Chondrocyte (in vitro differentiated cells): ENCODE measurements at places on chromosomes 6 and 20. TPM values are rescaled to one million over a fixed set of nuclear protein-coding genes. Genes with fewer than 3 reads are reported as not detected.

The TAF11 gene
- 30.5 to 42.1 TPM (median 31.7 TPM) in 3 replicates for total RNA-seq

DNA sequence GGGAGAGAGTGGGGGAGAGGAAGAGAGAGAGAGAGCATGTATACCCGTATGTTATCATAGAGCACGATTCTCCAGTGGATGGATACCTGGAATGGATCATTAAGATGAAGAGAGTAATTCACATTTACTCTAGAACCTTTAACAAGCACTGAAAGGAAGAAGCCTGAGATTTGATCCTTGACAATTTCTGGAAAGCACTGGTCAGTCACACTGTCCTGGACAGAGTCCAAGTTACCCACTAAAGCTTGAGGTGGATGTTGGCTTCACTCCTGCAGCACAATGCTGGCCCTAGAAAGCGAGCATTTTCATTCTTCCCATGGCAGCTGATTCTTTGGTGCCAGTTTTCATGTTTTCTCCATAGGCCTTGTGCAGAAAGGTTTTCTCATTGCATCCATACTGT is 25.6 kb downstream of the NFYA start:
- H3K36me3 ChIP-seq: peaks cover 45% of the 10 kb centered on the region
- H3K4me3 ChIP-seq: no peak overlapping the region
- no peaks in the 10 kb centered on the region for H3K27me3 ChIP-seq

The PPT2 gene
- total RNA-seq: 35.6 to 37.9 TPM (median 35.8 TPM) in 3 replicates

The ULBP3 gene
- total RNA-seq: 5.0 to 6.1 TPM (median 5.1 TPM) in 3 replicates

The STAU1 gene
- 76.8 to 77.6 TPM (median 77.2 TPM) in 3 replicates for total RNA-seq

DNA sequence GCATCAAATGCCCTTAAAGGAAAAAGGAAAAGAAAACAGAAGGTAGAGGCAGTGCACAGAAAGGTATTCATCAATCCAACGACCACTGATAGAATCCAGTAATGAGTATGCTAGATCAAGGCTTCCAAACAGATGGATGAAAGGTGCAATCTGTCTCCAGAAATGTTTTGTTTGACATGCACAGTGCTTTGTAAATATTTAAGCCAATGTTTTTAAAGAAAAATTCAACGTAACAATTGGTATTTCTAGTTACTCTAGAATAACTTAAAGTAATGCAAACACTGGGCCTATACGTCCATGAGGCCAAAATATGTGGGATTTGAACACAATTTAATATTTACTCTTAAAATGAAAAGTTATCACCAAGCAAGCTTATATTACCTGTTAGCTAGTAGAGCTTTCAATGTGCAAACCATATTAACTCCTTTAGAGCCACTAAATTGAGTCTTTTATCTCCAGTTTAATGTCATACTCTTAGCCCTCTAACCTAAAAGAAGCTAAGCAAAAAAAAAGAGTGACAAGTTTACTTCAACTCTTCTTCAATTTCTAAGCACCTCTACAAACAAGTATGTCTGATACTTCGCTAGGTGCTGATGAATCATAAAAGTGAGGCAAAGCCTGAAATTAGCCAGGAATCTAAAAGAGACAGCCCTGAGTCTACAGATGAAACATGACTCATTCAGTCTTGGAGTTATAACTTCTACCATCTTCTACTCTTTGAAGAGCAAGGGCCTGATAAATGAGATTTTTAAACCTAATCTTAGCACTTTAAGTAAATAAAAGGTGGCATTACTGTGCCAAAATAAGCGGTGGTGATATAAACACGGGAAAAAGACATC is 169.8 kb downstream of the PTPRK start:
- no peak for DNase-seq
- no peaks in the 10 kb centered on the region for H3K27me3 ChIP-seq
- H3K4me1 ChIP-seq: peaks cover 22% of the 10 kb centered on the region

- no peaks in the 10 kb centered on the region for H3K36me3 ChIP-seq
- no peaks in the 10 kb centered on the region for H3K27me3 ChIP-seq
- peak; percentile 100 for DNase-seq
- peak overlapping the region; percentile 97 for H3K27ac ChIP-seq
These were observed 12.7 kb downstream of the ZCCHC3 start for GRCh38 chr20:309841-310644.

GRCh38 chr6:17278289-17279063 is 2.7 kb upstream of the RBM24 start:
- H3K27ac ChIP-seq: peak overlapping the region; percentile 28
- H3K27me3 ChIP-seq: no peaks in the 10 kb centered on the region
- H3K36me3 ChIP-seq: no peaks in the 10 kb centered on the region
- peaks cover 38% of the 10 kb centered on the region for H3K4me1 ChIP-seq

DNA sequence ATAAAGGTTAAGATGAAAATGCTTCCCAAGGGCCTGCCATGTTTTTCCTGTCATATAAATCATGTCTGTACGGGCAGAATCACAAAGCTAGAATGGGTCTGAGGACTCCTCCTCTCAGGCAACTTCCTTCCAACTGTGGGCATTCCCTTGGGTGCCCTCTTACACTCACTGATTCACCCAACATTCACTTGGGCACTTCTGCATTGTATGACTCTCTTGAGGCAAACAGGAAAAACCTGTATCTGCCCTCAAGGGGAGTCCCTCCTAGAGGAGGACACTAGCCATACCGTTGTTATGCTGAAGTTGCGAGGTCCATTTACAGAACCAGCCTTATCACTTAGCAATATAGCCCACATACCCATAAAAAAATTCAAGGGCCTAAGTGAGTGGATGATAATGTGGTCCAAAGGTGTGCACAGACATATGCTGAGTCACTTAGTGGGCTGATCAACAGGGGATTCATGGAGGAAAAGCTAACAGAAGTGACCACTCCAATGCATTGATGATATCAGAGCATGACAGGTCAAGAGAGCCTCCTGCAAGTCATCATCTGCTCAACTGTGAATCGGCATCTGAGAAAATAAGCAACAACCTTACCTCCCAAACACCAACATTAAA is 131.1 kb downstream of the ATXN1 start:
- peaks cover 35% of the 10 kb centered on the region for H3K4me1 ChIP-seq
- DNase-seq: no peak
- no peaks in the 10 kb centered on the region for H3K27me3 ChIP-seq
- no peak overlapping the region for H3K4me3 ChIP-seq
- H3K36me3 ChIP-seq: peaks cover 6% of the 10 kb centered on the region

DNA sequence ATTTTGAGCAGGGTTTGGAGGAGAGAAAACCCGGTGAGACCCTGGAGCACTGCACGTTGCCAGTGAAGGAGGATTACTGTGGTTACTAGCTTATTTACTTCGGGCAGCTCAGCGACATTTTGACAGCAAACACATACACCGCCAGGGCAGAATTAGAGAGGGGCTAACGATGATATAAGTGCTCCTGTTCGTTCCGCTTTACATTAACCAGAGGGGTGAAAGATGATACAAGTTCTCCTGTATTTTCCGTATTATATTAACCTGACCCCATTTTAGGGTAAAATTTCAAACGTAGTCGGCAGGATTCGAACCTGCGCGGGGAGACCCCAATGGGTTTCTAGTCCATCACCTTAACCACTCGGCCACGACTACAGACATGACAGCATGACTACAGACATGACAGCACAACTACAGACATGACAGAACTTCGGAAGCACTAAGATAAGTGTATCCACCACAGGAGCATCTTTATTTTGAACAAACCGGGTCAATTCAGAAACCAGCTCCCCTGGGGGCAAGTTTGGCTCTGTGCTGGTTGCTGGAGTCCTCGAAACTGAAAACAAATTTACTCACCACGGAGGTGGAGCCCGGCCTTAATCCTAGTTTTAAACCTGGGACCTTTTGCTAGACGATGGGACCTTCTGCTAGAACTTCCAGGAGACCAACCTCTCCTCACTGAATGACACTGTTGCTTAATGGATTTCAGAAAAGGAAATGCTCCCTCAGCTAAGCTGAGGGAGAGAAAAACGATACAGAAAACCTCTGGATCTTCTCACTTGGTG is 80.4 kb upstream of the ZNF184 start:
- peaks cover 40% of the 10 kb centered on the region for H3K27me3 ChIP-seq
- H3K4me3 ChIP-seq: peak overlapping the region; percentile 56
- H3K36me3 ChIP-seq: peaks cover 1% of the 10 kb centered on the region
- no peak overlapping the region for H3K27ac ChIP-seq
- H3K4me1 ChIP-seq: peaks cover 13% of the 10 kb centered on the region
- DNase-seq: no peak

GRCh38 chr20:17957505-17958363 is 10.9 kb downstream of the SNX5 start:
- peak overlapping the region; percentile 92 for H3K27ac ChIP-seq
- H3K4me1 ChIP-seq: peaks cover 85% of the 10 kb centered on the region
- H3K36me3 ChIP-seq: peaks cover 21% of the 10 kb centered on the region
- H3K27me3 ChIP-seq: no peaks in the 10 kb centered on the region

GRCh38 chr6:136284909-136285308 is 4.7 kb downstream of the BCLAF1 start:
- H3K27me3 ChIP-seq: no peaks in the 10 kb centered on the region
- H3K4me1 ChIP-seq: peaks cover 70% of the 10 kb centered on the region
- DNase-seq: no peak
- H3K4me3 ChIP-seq: no peak overlapping the region

The MYT1 gene
- total RNA-seq: not detected in 3 replicates

The FRK gene
- total RNA-seq: 0.60 to 1.1 TPM (median 1.1 TPM) in 3 replicates

The BHLHE23 gene
- not detected in 3 replicates for total RNA-seq

DNA sequence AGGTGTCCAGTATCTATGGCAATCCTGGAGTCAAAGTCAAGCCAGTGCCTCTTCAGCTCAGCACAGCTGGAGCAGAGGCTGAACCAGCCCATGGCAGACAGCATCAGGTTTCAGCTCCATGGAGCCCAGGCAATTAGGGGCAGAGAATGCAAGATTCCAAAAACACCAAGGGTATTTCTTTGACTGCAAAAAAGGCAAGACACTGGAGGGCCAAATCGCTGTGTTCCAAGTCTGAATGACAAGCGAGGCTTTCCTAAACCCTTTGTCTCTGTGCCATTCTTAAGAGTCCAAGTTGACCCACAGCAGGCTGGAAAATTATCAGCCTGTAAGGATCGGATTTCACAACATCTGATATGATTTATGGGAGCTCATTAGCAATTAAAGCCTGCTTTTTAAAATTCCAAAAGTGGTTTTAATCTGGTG is 49.7 kb upstream of the TGM3 start:
- no peak overlapping the region for H3K27ac ChIP-seq
- H3K27me3 ChIP-seq: peaks cover 20% of the 10 kb centered on the region
- H3K4me1 ChIP-seq: no peaks in the 10 kb centered on the region
- H3K4me3 ChIP-seq: no peak overlapping the region
- DNase-seq: no peak
- no peaks in the 10 kb centered on the region for H3K36me3 ChIP-seq

GRCh38 chr6:13147376-13147775 is 181.0 kb downstream of the TBC1D7 start:
- DNase-seq: no peak
- no peaks in the 10 kb centered on the region for H3K36me3 ChIP-seq
- H3K4me3 ChIP-seq: no peak overlapping the region
- H3K27ac ChIP-seq: no peak overlapping the region

DNA sequence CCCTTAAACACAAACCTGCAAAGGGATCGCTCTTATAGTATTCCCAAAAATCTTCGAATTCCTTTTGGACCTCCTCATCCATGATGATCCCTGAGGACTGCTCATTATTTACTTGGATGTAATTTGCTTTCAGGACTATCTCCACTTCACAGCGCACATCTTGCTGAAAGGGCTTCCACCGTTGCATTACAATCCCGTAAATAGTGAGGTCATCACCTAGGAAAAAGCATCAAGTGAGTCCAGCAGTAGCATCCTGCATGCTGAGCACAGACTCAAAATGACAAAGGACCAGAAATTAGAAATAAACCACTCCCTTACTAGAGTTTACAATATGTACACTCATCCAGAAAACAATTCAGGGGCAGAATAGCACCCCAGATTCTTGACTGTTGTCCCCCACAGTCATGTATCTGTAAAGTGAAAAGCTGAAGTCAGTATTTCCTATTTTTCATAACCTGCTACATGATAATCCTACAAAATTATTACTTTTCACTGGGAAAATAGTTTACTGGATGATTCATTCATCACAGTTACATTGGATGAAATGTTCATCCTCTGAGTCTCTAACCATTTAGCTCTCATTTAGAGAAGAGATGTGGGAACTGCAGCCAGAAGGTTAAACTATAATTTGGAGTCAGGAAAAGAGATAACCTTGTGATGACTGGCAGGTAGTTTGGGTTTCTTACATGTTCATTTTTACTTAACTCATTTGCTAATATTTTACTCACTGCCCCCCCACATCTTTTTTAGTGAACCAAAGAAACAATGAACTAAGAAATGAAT is 17.2 kb downstream of the MCM9 start:
- no peaks in the 10 kb centered on the region for H3K4me1 ChIP-seq
- no peaks in the 10 kb centered on the region for H3K27me3 ChIP-seq
- H3K36me3 ChIP-seq: peaks cover 28% of the 10 kb centered on the region

- no peak overlapping the region for H3K4me3 ChIP-seq
- DNase-seq: no peak
- H3K4me1 ChIP-seq: no peaks in the 10 kb centered on the region
- peaks cover 44% of the 10 kb centered on the region for H3K36me3 ChIP-seq
- H3K27ac ChIP-seq: no peak overlapping the region
These were observed 74.3 kb upstream of the EMILIN3 start for GRCh38 chr20:41440882-41441281.

- H3K27me3 ChIP-seq: no peaks in the 10 kb centered on the region
- peak overlapping the region; percentile 70 for H3K4me3 ChIP-seq
- peaks cover 83% of the 10 kb centered on the region for H3K4me1 ChIP-seq
- DNase-seq: no peak
- peaks cover 7% of the 10 kb centered on the region for H3K36me3 ChIP-seq
These were observed 2.4 kb downstream of the SLC29A1 start for GRCh38 chr6:44225579-44226325.

- H3K4me1 ChIP-seq: peaks cover 3% of the 10 kb centered on the region
- H3K27ac ChIP-seq: no peak overlapping the region
- DNase-seq: no peak
These were observed 32.8 kb upstream of the MICB start for GRCh38 chr6:31465185-31465536.

DNA sequence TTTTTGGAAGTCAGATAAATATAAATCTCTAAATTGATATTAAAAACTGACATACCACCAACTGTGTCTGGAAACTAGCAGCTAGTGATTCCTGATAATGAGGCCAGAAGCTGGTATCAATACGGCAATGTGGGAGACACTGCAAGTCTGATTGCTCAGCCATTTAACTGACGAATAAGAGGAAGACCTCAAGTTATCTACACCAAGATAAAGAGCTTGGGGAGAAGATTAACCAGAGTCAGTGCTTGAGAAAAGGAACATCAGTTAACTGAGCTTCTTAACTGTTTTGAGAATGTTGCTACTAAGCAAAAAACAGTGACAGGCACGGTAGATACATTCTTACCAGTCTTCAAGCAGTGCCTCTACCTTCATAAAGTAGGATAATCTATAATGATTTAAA is 140.4 kb upstream of the TENT5A start:
- H3K27me3 ChIP-seq: no peaks in the 10 kb centered on the region
- peaks cover 18% of the 10 kb centered on the region for H3K4me1 ChIP-seq
- no peak overlapping the region for H3K27ac ChIP-seq
- no peaks in the 10 kb centered on the region for H3K36me3 ChIP-seq

DNA sequence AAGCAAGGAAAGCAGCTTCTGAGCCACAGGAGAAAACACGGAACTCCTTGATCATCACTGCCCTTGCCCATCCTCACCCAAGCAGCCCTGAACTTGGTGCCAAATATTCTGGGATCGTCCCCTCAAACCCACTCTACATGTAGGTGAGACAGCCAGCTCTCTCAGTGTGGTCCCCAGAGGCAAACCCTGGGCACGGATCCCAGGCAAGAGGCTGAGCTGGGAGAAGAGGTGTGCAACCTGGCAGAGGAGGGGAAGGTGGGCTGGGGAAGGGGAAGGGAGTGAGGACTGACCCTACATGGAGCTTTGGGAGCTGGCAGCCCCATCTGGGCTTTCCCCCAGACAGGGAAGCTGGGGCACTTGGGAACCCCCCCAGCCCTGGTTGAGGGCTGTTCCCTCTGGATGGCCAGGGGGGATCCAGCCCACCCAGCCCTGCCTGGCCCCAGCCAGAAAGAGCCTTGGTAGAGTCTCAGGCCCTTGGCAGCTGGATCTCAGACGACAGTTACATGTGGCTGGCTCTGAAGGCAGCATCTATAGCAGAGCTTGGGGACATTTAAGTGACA is 186.2 kb upstream of the CST7 start:
- H3K4me3 ChIP-seq: no peak overlapping the region
- no peaks in the 10 kb centered on the region for H3K27me3 ChIP-seq
- no peak for DNase-seq
- no peaks in the 10 kb centered on the region for H3K36me3 ChIP-seq

The ATP9A gene
- total RNA-seq: 43.1 to 49.6 TPM (median 43.4 TPM) in 3 replicates
